ENCODE measurements at places on chromosomes 13 and 19.

DNA sequence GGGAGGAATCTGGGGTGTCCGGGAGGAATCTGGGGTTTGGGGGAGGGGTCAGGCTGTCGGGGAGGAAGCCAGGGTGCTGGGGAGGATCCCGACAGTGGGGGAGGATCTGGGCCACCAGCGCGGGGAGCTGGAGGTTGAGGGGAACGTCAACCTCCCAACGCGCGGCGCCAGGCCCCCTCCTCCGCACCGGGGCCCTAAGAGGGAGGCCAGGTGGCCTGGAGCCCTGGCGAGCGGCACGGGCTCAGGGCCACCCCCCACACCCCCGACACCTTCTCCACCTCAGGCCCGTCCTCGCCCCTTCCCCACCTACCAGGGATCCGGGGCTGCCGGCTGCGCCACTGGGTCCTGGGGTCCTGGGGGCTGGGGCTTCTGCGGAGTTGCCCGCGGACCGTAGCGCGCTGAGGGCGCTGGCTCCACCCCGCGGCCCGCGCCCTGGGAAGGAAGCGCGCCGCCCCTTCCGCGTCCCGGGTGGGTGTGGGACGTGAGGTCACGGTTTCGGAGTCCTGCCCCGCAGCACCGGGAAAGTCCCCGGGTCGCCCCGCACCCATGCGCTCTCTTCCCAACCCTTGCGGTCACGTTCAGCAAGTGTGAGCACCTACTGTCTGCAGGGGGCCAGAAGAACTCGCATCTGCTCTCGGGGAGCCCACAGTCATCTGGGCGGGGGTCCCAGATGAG, at the start of gene TICAM1:
Gene TICAM1 (minus strand): TSS at position 409 of the 675 bp plus-strand sequence. CDS start 13,335 bp downstream, outside the sequence.
- DNase-seq: peak; percentile 34

- DNase-seq: no peak
Measured at GRCh38 chr13:61495648-61496047, 80.0 kb upstream of the PCDH20 start.

- DNase-seq: peak; percentile 65
Measured at GRCh38 chr19:33771384-33772101, 25.1 kb upstream of the KCTD15 start.

DNA sequence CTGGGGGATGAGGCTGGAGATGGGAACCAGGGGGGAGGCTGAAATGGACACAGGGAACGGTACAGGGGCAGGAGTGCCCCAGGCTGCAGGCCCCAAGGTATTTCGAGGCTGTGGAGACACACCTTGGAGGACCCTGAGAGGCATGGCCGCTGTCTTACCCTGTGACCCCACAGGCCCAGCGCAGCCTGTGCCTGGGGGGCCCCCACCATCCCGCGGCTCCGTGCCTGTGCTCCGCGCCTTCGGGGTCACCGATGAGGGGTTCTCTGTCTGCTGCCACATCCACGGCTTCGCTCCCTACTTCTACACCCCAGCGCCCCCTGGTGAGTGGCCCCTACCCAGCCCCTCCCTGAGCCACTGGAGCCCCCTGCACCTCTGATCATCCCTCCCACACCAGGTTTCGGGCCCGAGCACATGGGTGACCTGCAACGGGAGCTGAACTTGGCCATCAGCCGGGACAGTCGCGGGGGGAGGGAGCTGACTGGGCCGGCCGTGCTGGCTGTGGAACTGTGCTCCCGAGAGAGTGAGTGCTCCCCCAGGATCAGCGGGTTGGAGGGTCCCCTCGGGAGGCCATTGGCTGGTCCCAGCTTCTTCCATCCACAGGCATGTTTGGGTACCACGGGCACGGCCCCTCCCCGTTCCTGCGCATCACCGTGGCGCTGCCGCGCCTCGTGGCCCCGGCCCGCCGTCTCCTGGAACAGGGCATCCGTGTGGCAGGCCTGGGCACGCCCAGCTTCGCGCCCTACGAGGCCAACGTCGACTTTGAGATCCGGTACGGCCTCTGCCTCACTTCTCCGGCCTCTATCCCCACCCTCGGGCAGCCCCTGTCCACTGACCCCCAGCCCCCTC, 16.9 kb upstream of the SPIB start:
- no peak for DNase-seq

GRCh38 chr19:13109361-13110098, 6.9 kb upstream of the LYL1 start:
- no peak for DNase-seq

- DNase-seq: no peak
Measured at GRCh38 chr19:8147582-8147978, 1.8 kb downstream of the FBN3 start.

- no peak for DNase-seq
Measured at GRCh38 chr13:62799038-62799535, 1383.4 kb upstream of the PCDH20 start.

DNA sequence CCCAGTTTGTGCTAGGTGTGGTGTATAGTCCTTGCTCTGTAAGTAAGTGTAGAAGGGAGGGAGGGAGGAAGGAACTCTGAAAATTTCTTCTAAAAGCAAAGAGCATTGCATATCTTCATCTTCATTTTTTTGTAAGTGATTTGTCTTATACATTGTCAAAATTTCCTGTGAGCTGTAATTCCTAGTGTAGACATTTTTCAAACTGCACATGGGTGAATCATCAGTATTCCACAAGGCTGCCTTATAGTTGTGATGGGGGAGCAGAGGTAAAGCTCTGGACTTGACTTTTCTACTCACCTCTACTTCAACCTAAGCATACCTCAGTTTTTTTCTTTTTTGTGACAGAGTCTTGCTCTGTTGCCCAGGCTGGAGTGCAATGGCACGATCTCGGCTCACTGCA, 86.9 kb downstream of the CDK8 start:
- DNase-seq: no peak

GRCh38 chr19:10422046-10422461, 1.7 kb downstream of the PDE4A start:
- peak; percentile 77 for DNase-seq

DNA sequence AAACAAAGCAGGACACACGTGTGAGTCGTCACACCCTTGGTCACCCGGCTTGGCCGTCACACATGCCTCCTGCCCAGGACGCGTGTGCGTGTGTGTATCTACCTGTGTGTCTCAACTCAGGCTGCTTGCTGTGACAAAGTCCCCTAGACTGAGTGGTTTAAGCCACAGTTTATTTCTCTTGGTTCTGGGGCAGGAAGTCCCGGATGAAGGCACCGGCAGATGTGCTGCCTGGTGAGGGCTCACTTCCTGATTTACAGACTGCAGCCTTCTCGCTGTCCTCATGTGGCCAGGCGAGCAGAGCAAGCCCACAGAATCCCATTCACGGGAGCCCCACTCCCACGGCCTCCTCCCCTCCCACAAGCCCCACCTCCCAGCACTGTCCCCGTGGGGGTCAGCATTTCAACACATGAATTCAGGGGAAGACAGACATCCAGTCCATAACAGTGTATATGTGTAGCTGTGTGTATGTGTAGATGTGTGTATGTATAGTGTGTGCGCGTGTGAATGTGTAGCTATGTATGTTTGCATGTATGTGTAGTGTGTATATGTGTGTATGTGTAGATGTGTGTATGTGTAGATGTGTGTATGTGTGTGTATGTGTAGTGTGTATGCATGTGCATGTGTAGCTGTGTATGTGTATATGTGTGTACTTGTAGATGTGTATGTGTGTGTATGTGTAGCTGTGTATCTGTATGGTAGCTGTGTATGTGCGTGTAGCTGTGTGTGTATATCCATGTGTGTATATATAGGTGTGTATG, 51.5 kb downstream of the MCF2L start:
- peak; percentile 32 for DNase-seq

- DNase-seq: no peak
Measured at GRCh38 chr19:41924151-41925145, 3.8 kb downstream of the ERFL start.

- no peak for DNase-seq
Measured at GRCh38 chr19:1813192-1814182, 1.4 kb upstream of the ATP8B3 start.
